ENCODE measurements at places on chromosomes 12 and 14. TPM values are rescaled to one million over a fixed set of nuclear protein-coding genes. Genes with fewer than 3 reads are reported as not detected.

Gene KRT73
- total RNA-seq, result not detected

Gene FKBP3
- total RNA-seq, result 85.3 TPM

Gene GPX2
- not detected for total RNA-seq

Gene BAG5
- total RNA-seq, result 44.8 TPM

Gene SIRT4
- 3.0 TPM for total RNA-seq

Gene GLS2
- total RNA-seq, result 8.5 TPM

Gene IL22
- not detected for total RNA-seq

Gene KLRC3
- 5.5 TPM for total RNA-seq

Gene PROX2
- total RNA-seq, result not detected

Gene HPD
- total RNA-seq, result not detected

Gene TROAP
- 6.5 TPM for total RNA-seq

Gene TSPAN19
- 0.92 TPM for total RNA-seq

Gene TMPRSS12
- total RNA-seq, result not detected

All from diencephalon (tissue), 1 donor.